Fibroblast of skin of left quadriceps (primary cell): ENCODE measurements at places on chromosomes 3 and 15.
A peak's percentile ranks its signal among the peaks of the same experiment; 100 is the strongest.

- DNase-seq: no peak
Observed at GRCh38 chr3:58287354-58287753, 18.7 kb upstream of the RPP14 start.

GRCh38 chr3:146501752-146502151 lies 32.4 kb upstream of the PLSCR2 start:
- no peak for DNase-seq

DNA sequence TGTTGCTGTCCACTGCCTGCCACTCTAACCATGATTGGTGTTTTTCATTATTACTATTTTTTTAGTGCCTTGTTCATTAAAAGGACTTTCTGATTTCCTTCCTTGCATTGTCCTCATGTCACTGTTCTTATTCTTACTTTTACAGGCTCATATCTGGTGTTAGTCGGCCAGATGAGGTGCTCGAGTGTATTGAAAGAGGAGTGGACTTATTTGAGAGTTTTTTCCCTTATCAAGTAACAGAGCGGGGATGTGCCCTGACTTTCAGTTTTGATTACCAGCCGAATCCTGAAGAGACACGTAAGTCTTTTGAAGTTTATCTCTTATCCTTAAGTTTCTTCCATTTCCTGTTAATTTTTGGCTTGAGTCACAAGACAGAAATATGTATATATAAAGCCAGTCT lies 23.2 kb downstream of the QTRT2 start:
- no peak for DNase-seq

GRCh38 chr3:100981164-100981911 lies 11.9 kb downstream of the ABI3BP start:
- no peak for DNase-seq

GRCh38 chr3:23928524-23928923 lies 11.6 kb downstream of the RPL15 start:
- DNase-seq: no peak

- no peak for DNase-seq
Observed at GRCh38 chr3:66496301-66496700, 4.5 kb downstream of the LRIG1 start.

DNA sequence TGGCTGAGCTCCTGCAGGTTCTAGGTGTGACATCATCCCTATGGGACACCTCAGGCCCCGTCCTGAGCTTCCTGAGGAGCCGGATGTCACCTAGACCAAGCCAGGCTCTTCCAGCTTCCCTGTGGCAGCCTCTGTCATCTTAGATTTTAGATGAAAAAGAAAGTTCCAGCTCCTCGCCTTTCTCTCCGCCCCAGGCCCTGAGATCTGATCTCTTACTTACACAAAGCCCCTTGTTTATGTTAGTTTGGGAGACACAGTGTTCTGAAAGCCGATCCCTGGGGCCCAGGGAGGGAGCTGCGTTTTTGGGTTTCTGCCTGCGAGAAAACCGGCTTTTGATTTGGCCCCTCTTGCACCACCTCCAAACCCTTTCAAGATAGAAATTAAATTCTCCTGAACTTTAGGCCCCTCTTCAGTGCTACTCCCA lies 40.2 kb upstream of the FAM107A start:
- DNase-seq: no peak

DNA sequence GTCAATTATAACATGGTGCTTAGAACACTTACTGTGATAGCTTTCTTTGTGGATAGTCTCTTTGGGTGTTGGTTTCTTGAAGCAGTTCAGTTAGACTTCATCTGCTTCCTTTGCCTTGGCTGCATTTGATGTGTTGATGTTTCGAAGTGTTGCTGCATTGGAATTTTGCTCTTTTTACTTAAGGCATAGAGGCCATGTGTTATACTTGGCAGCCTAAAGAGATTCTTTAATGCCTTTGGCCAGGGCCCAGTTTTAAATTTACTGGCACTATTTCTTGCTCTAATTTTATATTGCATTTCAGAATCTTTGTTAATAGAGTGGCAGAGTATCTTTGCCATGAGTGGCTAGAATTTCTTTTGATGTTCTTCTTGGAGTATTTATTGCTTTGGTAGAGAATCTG lies 21.2 kb downstream of the NR1D2 start:
- peak; percentile 83 for DNase-seq

DNA sequence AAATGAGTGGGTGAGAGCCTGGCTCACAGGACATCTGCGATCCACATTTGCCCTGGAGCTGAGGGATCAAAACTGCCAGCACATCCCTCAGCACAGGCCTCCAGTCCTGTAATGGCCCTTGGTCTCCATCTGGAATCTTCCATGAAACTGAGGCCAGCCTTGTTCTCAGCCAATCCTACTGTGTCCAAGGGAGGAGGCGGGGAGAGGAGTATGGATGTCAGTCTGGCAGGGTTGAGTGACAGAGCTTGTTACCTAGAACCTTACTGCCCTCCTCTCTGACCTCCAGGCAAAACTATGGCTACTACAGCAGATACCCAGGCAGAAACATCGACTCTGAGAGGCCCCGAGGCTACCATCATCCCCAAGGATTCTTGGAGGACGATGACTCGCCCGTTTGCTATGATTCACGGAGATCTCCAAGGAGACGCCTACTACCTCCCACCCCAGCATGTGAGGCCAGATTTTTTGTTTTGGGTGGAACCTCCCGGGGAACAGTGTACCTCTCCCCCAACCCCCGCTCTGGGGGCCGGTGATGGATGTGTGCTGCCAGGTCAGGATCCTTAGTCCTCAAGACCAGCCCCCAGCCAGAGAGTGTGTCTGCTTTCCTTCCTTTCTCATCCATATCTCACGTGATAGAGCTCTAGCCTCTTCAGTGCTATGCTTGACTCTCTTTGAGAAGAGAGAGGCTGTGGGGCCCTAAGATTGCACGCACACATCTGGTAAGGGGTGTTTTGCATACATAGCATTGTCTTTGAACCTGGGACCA lies 41.3 kb downstream of the CHDH start:
- peak; percentile 75 for DNase-seq

DNA sequence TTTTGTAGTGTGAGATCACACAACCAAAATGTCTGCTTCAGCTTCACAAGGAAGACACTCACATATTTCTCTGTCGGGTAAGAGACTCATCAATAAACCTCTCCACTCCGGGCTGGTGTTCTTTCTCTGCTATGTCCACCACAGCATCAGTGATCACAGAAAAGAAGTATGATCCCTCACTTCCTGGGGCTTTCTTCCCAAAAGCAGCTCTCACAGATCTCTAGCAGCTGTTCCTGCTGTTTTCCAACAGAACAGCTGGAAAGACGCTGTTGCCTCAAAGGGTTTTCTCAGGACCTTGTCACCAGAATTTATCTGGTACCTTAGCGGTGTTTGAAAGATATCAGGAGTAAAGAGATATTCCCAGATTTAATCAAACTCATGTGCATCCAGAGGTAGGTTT lies 46.4 kb downstream of the GATM start:
- DNase-seq: no peak

GRCh38 chr15:70100474-70101341 lies 3.0 kb upstream of the TLE3 start:
- peak; percentile 66 for DNase-seq

- DNase-seq: no peak
Observed at GRCh38 chr15:69217381-69217780, 56.9 kb downstream of the GLCE start.

GRCh38 chr3:134149286-134149685 lies 101.4 kb downstream of the RYK start:
- DNase-seq: no peak

DNA sequence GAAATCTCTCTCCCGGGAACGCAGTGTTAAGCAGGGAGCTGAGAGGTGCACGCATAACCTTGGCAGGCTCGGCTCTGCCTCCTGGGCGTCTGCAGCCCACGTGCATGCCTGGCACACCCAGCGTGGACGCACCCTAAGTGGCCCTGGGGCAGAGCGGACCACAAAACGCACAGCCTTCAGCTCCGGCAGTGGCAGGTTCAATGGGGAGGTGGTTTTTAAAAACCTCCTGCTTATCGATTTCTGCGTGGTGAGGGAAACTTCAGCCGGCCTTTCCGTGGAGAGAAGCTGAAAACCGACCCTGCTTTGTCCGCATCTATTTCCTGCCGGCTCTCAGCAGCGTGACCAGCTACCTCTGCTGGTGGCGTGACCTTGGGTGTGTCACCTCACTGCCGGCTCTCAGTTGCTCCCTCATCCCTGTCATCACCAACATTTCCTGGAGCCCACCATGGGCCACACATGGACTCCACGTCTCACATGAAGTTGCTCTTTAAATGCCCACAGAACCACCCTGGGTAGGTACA lies 134.8 kb upstream of the MEF2A start:
- no peak for DNase-seq

GRCh38 chr3:190644035-190644434 lies 130.2 kb downstream of the IL1RAP start:
- no peak for DNase-seq

GRCh38 chr15:41585127-41586047 lies 26.4 kb downstream of the TYRO3 start:
- DNase-seq: no peak

GRCh38 chr3:129440618-129441190 lies 680 bp downstream of the IFT122 start:
- no peak for DNase-seq
